ENCODE measurements at places on chromosomes 4 and X.
A peak's percentile ranks its signal among the peaks of the same experiment; 100 is the strongest.

DNA sequence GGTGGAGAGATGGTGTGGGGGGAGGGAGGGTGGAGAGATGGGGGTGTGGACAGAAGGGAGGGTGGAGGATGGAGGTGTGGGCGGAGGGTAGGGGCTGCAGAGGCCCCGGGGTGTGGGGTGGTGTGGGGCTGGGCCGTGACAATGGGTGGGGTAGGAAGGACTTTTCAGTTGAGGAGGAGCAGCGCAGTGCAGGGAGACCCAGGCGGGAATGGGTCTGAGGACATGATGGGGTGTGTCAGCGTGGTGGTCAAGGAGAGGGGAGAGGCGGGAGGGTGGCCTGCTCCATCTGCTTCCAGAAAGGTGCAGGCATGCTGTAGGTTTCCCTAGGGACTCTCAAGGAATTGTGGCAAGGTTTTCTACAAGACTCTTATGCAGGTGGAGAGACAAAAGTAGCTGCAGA, 48.9 kb downstream of the RGS12 start:
- DNase-seq = no peak

DNA sequence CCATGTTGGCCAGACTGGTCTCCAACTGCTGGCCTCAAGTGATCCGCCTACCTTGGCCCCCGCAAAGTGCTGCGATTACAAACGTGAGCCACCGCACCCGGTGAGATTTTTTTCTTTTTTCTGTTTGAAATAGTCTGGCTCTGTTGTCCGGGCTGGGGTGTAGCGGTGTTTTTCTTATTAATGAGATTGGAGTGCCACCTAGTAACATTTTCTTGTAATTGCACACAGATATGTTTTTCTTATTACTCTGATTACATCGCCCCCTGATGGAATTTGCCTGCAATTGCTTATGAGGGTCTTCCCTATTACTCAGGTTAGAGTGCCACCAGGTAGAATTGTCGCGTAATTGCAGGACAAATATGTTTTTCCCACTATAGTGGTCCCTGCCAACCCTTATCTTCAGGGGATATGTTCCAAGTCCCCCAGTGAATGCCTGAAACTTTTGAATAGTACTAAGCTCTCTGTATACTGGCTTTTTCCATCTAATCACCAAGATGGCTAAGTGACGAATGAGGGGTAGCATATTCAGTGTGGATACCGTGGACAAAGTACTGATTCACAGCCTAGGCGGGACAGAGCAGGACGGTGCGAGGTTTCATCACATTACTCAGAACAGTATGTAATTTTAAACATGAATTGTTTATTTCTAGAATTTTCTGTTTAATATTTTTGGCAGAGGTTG, 8.6 kb upstream of the PDHA1 start:
- peak; percentile 14 for DNase-seq

- no peak for DNase-seq
Observed at GRCh38 chrX:28595346-28595745, 8.1 kb downstream of the IL1RAPL1 start.

DNA sequence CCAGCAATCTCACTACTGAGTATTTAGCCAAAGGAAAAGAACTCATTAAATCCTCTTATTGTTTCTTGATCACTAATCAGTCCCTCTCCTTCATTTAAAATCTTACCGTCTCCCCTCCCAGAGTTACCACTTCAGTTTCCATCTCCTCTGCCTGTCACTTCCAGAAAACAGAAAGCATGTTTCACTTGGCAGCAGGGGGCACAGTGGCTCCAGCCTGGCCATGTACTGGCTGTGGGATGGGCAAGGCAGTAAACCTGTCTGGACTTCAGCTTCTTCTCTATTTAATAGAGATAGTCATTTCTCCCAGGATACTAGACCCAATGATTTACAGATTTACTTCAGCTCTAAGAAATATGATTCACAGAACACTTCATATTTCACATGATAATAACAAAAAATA, 63.2 kb downstream of the CD40LG start:
- DNase-seq = no peak

- no peak for DNase-seq
Observed at GRCh38 chr4:185201977-185202962, 1.5 kb downstream of the CFAP97 start.

- DNase-seq = no peak
Observed at GRCh38 chr4:88041626-88042025, 34.2 kb downstream of the PKD2 start.

- DNase-seq = no peak
Observed at GRCh38 chr4:141630854-141631253, 5.5 kb upstream of the IL15 start.

DNA sequence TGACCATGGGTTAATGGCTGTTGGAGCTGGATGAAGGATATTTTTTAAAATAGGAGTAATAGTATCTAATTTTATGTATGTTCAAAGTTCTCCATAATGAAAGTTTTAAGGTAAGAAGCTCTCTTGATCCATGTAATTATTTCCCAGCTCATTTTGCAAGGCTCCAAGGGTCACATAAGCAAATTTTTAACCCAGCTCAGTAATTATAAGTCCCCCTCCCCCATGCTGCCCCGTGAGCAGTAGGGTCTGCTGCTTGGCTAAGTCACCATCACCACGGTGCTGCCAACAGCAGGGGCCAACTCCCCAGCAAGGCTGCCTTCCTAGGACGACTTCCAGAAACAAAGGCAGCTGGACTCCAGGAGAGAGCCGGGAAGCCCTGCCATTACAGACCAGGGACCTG, 340.0 kb downstream of the FBXW7 start:
- DNase-seq = no peak

DNA sequence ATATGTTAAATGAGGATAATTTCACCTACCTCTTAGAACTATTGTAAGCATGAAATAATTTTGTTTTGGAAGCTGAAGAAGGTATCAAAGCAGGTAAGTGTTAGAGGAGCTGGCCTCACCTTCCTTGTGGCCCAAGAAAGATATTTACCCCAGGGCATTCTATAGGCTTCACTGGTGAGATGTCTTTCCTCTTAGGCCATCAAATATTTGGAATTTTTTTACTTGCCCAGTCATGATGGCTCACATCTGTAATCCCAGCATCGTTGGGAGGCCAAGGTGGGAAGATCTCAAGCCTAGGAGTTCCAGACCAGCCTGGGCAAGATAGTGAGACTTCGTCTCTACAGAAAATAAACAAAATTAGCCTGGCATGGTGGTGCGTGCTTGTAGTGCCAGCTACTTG, 6.1 kb upstream of the SMS start:
- DNase-seq = no peak

DNA sequence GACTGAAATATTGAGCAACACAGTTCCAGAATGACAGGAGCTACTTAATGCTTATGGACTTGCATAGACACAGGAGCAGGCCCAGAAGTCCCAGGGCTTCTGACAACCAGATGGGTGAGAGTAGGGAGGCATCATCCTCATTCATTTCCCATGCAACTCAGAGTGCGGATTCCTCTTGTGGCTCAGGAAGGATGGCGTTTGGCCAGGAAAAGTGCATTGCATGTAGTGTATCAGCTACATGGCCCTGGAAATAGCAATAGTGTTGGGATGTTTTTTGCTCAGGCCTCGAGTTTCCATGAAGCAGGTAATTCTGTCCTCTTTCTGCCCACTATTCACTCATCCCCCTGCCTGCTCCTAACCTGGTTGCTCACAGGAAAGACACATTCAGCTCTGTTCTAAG, 136.6 kb downstream of the PDGFRA start:
- no peak for DNase-seq

GRCh38 chr4:38865445-38865844, 2.2 kb upstream of the FAM114A1 start:
- DNase-seq = no peak

GRCh38 chr4:38235354-38235753, 275.2 kb downstream of the PTTG2 start:
- no peak for DNase-seq

DNA sequence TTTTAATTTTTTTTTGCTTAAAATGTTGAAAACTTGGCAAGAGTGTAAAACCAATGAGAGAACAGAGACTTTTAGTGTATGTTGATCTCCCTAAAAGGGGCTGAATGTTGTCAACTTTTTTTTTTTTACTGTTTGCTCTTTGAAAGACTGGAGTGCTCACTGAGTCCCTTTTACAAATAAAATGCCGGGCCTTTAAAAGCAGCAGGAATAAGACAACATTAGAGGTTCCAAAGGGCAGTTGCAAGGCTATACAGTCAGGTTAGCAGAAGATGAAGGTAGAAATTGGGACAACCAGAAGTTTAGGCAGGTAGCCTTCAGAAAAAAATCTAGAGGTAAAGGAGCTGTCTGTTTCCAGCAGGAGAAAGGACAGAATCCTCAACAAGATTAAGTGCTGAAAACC, 132.5 kb upstream of the HTR2C start:
- DNase-seq = no peak

DNA sequence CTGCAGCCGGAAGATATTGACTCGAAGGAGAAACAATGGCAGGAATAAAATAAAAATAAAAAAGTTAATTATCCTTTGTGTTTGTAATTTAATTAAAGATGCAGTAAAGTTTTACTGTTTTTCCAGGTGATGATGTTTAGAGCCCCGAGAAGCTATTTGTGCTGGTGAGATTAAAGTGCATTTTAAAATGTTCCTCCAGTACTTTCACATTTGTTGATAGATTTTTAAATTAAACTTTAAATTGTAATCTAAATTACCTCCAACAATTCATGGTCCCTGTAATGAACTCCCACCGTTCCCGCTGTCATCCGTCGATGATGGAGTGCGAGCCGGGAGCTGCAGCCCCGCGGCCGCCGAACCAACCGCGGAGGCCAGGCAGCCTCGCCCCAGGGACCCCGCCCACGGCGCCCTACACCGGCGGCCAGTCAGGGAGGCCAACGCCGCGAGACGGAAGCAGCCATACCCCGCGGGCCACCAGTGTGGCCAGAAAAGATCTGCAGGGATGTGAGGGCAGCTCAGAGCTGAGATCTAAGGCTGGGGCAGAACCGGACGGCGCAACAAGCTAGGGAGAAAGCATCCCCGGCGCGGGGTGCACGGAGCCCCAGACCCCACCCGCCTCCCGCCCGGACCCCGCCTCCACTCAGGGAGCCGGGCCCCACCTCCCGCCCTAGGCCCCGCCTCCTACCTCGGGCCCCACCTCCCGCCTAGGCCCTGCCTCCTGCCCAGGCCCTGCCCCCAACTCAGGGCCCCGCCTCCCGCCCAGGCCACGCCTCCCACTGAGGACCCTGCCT, 104.0 kb downstream of the FAM53A start:
- DNase-seq = peak; percentile 85

DNA sequence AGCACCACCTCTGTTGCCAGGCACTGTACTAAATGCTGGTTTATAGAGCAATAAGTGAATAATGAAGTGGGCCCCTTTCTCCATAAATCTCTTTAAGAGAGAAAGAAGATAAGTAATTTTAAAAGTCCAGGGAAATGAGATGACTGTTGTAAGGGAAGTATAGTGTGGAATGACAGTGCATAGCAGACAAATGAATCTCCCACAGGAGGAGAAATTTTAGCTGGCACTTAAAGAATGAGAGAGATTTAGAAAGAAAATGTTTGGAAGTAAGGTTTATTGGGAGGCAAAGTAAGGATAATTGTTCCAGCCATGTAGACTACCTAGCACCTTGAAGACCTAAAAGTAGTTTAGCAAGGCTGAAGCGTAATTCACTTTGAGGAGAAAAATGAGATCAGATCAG, 1081.1 kb upstream of the PABPC4L start:
- no peak for DNase-seq

- DNase-seq = no peak
Observed at GRCh38 chrX:145826466-145826865, 8.8 kb downstream of the SLITRK2 start.

GRCh38 chrX:49155243-49155899, 7.2 kb upstream of the MAGIX start:
- DNase-seq = peak; percentile 60
